ENCODE measurements at places on chromosomes 3 and 15.
A peak's percentile ranks its signal among the peaks of the same experiment; 100 is the strongest.

DNA sequence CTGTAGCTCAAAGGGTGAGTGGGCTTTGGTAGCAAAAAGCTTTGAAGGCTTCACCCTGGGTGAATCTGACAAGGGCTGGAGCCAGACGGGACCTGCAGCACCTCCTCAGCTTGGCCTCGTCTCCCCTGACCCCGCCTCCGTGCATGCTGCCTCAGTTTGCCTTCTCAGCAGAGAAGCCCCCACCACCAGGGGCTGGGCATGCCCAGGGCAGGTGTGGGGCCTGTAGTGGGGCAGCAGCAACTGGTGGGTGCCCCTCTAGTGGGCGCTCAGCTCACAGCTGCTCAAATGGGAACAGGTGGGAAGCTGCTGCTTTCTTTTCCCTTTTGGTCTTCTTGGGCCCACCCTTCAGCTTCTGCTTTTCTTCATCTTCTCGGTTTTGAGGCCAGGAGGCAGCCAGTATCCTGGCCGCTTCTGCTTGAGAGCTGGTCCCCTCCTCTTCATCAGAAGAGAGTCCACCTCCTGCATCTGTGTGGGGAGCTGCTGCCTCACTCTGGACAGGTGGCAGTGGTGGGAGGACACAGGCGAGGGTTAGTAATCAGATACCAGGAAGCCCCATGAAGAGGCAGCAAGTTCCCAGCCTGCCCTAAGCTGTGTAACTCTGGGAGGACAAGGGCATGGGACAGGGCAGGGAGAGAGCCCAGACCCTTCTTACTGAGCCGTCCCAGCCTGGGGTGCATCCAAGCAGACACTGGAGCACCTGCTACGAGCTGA is 21.0 kb downstream of the TMEM43 start:
- no peak for DNase-seq

DNA sequence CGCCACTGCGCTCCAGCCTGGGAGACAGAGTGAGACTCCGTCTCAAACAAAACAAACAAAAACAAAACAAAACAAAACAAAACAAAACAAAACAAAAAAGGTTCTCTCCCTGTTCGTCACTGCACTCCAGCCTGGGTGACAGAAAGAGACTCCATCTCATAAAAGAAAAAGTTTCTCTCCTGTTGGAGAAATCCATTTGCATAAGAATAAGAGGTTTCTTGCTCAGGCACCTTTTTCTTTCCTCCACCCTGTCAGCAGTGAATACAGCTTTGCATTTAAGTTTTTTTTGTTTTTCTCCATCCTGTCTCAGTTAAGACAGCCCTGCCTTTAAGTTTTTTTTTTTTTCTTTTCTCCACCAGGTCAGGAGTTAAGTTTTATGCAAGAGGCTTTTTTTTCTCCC is 109.5 kb downstream of the DPH6 start:
- DNase-seq, result no peak

DNA sequence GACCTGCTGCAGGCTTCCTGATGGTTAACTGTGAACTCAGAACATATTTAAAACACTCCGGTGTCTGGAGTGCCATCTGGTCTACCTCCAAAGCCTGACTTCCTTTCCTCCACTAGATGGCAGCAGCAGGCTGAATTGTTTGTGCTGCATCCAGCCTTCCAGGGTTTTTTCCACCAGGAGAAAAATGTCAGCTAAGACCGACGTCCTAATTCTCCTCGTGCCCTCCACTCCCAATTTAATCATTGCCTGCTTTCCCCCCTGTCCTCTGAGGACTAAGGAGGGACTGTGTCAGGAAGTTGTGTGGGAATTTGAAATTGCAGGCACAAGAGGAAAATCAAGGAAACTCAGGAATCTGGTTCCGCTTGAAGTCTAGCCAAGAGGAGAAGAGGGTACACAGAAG is 165.2 kb upstream of the UMPS start:
- peak; percentile 69 for DNase-seq

- DNase-seq, result no peak
Observed at GRCh38 chr15:85504749-85505676, 124.6 kb downstream of the AKAP13 start.

DNA sequence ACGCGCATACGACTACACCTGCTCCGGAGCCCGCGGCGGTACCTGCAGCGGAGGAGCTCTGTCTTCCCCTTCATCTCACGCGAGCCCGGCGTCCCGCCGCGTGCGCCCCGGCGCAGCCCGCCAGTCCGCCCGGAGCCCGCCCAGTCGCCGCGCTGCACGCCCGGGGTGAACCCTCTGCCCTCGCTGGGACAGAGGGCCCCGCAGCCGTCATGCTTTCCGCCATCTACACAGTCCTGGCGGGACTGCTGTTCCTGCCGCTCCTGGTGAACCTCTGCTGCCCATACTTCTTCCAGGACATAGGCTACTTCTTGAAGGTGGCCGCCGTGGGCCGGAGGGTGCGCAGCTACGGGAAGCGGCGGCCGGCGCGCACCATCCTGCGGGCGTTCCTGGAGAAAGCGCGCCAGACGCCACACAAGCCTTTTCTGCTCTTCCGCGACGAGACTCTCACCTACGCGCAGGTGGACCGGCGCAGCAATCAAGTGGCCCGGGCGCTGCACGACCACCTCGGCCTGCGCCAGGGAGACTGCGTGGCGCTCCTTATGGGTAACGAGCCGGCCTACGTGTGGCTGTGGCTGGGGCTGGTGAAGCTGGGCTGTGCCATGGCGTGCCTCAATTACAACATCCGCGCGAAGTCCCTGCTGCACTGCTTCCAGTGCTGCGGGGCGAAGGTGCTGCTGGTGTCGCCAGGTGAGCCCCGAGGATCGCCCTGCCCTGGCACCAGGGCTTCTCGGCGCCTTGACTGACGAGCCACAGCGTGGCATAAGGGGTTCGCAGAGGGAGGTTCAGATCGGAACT is 420 bp downstream of the SLC27A2 start:
- no peak for DNase-seq

GRCh38 chr3:48501196-48501595 is 2.8 kb downstream of the SHISA5 start:
- DNase-seq, result no peak

GRCh38 chr15:38671675-38672254 is 107.2 kb upstream of the RASGRP1 start:
- no peak for DNase-seq

DNA sequence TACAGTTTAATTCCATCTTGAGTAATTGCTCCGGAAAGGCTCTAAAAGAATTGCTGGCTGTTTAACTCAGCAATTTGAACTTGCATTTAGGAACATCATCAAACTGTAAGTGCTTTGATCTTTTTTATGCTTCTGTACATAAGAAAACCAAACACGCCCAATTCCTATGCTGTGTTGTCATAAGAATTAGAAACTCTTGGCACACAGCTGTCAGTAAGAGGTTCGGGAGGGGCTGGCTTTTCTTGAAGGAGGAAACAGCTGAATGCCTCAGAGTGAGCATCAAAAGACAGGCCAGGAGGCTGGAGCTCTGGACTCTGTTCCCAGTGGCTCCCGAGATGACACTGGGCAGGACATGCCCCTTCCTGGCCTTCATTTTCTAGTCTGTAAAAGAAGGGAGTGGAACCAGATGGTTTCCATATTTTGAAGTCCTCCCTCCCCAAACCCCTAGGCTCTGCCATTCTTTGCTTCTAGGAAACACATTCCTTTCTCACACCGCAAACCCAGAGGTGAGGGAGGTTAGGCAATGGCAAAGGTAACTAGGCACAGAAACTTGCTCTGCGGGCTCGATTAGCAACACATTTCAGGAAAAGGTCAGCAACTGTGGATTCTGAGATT is 73.7 kb upstream of the DLG1 start:
- DNase-seq, result no peak

DNA sequence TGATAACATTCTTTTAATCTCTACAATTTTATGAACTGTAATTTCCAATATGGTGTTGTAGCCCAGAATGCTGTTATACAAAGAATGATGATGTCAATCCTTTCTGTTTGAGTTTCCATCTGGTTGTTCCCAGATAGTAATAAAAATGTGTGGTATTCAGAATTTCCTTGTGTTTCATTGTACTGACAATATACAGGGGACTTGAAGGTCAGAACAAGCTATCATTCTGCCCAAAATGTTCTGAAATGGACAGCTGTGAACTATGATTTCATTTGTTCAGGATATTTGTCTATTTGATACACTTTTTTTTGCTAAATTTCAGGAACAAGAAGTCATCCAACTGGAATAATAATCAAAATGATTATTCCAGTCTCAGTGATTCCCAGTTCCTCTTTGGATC is 40.8 kb downstream of the C3orf62 start:
- no peak for DNase-seq

- DNase-seq, result no peak
Observed at GRCh38 chr15:26101443-26101842, 238.3 kb upstream of the ATP10A start.

DNA sequence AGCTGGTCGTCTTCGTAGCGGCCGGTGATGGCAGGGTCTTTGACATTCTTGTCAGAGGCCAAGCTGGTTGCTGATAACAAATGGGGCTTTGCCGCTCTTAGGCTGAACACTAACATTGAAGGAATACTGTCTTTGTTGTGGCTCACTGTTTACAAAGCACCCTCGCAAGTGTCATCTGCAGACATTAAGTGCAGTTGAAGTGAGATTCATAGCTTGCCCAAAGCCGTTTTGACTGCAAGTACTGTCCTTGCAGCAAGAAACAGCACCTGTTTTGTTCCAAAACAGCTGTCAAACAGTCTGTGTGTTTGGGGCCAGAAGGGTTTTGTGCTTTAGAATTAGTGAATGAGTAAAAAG is 568 bp downstream of the SENP2 start:
- DNase-seq, result no peak

- no peak for DNase-seq
Observed at GRCh38 chr3:105933871-105934270, 65.1 kb upstream of the CBLB start.

GRCh38 chr3:145188079-145188770 is 972.8 kb downstream of the PLOD2 start:
- no peak for DNase-seq

DNA sequence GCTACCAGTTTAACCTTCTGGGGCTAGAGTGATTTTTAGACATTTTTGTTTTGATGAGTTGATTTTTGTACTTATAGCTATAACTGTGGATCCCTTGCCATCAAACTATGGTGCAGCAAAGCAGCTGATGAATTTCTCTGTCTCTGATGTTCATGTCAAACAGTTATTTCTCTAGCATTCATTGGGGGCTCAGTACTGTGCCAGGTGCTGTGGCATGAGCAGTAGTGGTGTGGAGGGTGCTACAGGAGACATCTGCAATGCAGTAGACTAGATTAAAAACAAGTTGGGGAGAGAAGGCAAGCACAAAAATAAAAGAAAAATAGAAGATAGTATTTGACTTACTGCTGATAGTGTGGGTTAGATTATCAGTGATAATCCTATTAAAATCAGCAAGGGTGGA is 95.3 kb downstream of the AKAP13 start:
- no peak for DNase-seq

GRCh38 chr15:76155731-76156130 is 95.9 kb downstream of the TMEM266 start:
- DNase-seq, result no peak

DNA sequence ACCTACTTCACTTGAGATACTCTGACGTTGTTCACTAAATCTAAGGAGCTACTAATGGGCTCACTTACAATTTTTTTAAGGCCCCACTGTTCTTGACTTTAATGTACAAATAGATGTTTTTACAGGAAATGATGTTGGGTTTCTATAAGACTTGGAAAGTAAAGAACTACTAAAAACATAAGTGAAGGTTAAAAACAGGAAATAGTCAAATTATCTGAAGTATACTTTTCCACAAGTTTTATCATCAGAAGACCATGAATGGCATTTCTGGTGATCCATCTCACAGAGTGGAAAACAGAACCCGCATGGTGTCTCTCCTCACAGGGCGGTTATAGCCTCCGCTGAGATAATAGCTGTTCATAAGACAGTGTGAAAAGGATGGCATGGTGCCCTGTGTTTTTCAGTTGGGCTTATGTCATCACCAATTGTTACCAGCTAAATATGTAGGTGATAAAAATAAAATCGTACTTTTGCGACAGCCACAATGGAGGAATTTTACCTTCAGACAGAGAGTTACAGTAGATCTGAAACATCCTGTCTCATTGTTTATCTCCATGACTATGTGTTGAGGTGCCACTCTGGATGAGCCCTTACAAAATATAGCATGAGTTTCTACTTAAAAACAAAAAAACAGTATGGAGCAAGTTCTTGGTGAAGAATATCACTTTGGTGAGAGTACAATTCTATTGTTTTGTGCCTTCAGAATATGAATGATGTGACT is 462.4 kb downstream of the RAP2B start:
- DNase-seq, result no peak

- peak; percentile 83 for DNase-seq
Observed at GRCh38 chr15:74406992-74407705, 26.6 kb downstream of the SEMA7A start.

- no peak for DNase-seq
Observed at GRCh38 chr15:51576911-51577500, 45.6 kb downstream of the DMXL2 start.

GRCh38 chr3:127431066-127431465 is 143.2 kb upstream of the PRR20G start:
- no peak for DNase-seq

GRCh38 chr15:61049028-61049427 is 180.1 kb downstream of the RORA start:
- no peak for DNase-seq

GRCh38 chr15:39290711-39291435 is 290.0 kb upstream of the THBS1 start:
- no peak for DNase-seq

- DNase-seq, result no peak
Observed at GRCh38 chr3:134858441-134859035, 63.5 kb downstream of the EPHB1 start.

- no peak for DNase-seq
Observed at GRCh38 chr3:117610156-117610555, 900.6 kb downstream of the TUSC7 start.

GRCh38 chr3:174431717-174432116 is 427.4 kb upstream of the NAALADL2 start:
- DNase-seq, result no peak

- DNase-seq, result no peak
Observed at GRCh38 chr15:76678766-76679165, 226.4 kb downstream of the SCAPER start.

- no peak for DNase-seq
Observed at GRCh38 chr15:74664028-74664616, 31.7 kb downstream of the EDC3 start.

GRCh38 chr15:88242586-88243555 is 13.7 kb downstream of the NTRK3 start:
- DNase-seq, result no peak

GRCh38 chr3:135532021-135532420 is 433.5 kb upstream of the PPP2R3A start:
- DNase-seq, result no peak

- no peak for DNase-seq
Observed at GRCh38 chr15:38267421-38268022, 14.9 kb downstream of the SPRED1 start.

- peak; percentile 92 for DNase-seq
Observed at GRCh38 chr3:51974963-51975851, at the start of gene ABHD14A. ABHD14A (plus strand) TSS chr3:51975064; CDS start chr3:51975136, 72 bp downstream.

DNA sequence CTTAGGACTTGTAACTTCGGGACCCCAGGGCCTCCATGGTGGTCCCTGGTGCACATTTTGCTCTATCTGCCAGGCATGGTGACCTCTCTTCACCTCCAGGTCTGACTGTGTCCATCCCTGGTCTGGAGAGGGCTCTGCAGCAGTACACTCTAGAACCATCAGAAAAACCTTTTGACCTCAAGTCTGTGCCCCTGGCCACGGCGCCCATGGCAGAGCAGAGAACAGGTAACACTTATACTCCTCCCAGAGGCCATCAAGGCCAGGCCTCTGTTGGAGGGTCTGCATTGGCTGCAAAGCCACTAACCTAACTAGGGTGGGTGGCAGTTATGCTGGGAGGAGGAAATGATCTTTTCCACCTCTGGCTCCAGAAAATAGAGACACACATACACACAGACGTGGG is 10.3 kb upstream of the HMCES start:
- DNase-seq, result no peak

Measured in 8988T (cell line).